ENCODE measurements at places on chromosomes 16 and 17.
A peak's percentile ranks its signal among the peaks of the same experiment; 100 is the strongest.

GRCh38 chr16:57999971-58000705 is at the start of gene ZNF319:
Gene ZNF319 (minus strand): TSS chr16:58000672. CDS start chr16:57998265, 2,407 bp downstream.
- DNase-seq: no peak

GRCh38 chr16:3094289-3095027 is 4.6 kb downstream of the ZSCAN10 start:
- no peak for DNase-seq

GRCh38 chr17:77235370-77235941 is 94.7 kb downstream of the SEC14L1 start:
- no peak for DNase-seq

- peak; percentile 94 for DNase-seq
Measured at GRCh38 chr17:57875290-57876022, 25.6 kb upstream of the MRPS23 start.

DNA sequence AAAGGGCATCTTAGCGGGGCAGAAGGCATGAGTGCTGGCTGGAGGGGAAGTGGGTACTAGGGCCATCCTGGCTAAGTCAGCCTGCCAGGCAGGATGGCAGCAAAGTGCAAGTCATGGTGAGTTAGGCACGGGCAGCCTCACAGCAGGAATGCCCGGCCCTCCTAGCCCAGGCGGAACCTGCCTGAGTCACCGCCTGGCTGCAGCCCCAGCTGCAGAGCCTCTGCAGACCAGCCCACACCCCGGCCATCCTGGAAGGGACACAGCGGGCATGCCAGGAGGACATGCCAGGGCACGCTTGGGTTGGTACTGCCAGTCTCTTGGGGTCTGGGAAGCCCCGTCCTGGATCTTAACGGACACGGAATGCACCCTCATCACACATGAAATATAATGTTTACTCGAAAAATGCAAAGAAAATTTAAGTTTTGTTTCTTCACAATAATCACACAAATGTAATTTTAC is 5.0 kb upstream of the ALDH3A1 start:
- peak; percentile 95 for DNase-seq

GRCh38 chr17:17024778-17025300 is 17.4 kb upstream of the MPRIP start:
- no peak for DNase-seq

DNA sequence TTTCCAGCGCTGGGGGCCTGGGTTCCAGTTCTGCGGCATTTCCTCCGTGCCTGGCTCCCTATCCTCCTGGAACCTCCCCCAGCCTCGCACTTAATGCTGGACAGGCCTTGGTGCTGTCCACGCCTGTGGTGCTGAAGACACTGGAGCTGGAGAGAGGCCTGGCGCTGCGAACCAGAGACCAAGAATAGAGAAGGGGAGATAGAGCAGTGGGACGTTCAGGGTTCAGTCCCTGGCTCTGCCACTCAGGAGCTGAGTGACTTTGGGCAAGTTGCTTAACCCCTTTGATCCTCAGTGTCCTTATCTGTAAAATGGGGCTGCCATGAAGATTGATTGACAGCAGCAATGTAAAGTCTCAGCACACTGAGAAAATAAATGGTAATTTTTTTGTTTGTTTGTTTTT is 11.9 kb downstream of the SBK1 start:
- DNase-seq: peak; percentile 42

DNA sequence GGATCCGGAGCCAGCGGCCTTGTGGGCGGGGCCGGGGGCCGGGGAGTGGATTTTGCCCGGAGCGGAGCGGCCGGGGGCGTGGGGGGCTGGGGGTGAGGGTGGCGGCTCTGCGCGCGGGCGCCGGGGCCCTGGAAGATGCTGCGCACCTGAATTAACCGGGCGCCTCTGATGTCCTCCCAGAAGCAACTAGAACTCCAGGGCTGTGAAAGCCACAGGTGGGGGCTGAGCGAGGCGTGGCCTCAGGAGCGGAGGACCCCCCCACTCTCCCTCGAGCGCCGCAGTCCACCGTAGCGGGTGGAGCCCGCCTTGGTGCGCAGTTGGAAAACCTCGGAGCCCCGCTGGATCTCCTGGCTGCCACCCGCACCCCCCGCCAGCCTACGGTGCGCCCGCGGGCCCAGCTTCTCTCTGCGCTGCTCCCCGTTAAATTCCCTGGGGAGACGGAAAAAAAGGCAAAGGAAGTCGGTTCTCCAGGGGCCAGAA is 549 bp downstream of the SLC26A11 start:
- no peak for DNase-seq

- peak; percentile 81 for DNase-seq
Measured at GRCh38 chr17:75876938-75877751, 1.2 kb downstream of the TRIM47 start.

GRCh38 chr17:1374431-1375177 is 25.4 kb downstream of the YWHAE start:
- DNase-seq: no peak

DNA sequence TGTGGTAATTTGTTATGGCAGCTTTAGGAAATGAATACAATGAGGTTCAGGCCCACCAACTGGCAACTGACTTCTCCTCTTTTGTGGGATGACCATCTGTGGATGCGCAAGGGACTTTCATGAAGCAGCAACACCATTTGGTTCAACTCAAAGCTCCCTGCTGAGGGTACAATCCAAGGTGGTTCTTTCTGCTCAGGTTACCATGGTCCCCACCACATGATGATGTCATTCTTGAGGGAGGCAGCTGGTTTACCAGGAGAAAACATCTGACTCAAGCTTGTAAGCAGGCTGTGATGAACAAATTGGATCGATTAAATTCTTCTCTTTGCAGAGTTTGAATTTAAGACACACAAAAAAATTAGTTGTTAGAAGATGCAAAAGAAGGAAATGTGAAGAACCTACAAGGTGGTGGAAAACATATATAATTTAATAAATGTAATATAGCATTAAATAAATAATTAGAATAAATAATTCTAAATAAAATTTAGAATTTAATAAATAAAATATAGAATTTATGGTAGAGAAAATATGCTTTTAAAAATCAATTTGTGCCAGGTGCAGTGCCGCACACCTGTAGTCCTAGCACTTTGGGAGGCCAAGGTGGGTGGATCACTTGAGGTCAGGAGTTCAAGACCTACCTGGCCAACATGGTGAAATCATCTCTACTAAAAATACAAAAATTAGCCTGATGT is 67.6 kb upstream of the ANKFN1 start:
- no peak for DNase-seq

GRCh38 chr16:35532576-35532975 is 2073.2 kb downstream of the TP53TG3F start:
- no peak for DNase-seq

DNA sequence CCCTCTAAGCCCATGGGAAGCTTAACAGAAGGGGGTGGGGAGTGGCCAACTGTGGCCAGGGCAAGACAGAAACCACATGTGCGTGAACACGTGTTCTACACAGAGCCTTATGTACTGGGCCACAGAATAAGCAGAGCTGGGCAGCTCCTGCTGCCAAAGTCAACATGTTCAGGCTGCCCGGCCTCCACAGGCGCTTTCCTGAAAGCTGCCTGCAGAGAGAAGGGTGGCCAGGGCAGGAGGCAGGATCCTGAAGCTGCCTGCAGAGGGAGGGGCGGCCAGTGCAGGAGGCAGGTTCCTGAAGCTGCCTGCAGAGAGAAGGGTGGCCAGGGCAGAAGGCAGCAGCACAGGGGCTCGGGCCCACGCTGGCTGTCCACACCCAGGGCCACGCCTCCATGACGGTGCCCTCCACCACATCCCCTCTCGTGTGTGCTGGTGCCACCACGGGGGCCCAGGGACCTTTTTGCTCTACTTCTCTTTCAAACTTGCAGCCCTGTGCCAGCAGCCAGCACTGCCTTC is 79.5 kb downstream of the ANKRD11 start:
- DNase-seq: peak; percentile 29

- DNase-seq: peak; percentile 68
Measured at GRCh38 chr16:3444032-3444388, 530 bp downstream of the NAA60 start.

DNA sequence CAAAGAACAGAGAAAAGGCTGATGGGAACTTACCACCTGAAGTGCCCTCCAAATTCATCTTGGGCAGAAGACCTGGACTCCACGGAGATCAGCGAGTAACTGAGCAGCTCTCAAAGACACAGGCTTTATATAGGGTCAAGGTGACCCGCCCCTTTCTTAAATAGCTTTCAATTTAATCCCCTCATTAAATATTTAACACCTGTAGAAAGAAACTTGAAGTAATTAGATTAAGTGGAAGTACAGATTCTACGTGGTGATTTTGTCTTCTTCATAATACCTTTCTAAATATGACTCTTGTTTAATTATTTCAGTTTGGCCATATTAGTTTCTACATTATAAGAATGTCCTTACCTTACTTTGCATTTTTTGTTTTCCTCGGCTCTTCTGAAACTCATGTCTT is at the start of gene DUXB:
DUXB (minus strand) TSS at position 101 of the 400 bp plus-strand sequence; CDS start at position 58, 43 bp downstream.
- no peak for DNase-seq

- no peak for DNase-seq
Measured at GRCh38 chr17:43540821-43541674, 5.1 kb downstream of the ETV4 start.

DNA sequence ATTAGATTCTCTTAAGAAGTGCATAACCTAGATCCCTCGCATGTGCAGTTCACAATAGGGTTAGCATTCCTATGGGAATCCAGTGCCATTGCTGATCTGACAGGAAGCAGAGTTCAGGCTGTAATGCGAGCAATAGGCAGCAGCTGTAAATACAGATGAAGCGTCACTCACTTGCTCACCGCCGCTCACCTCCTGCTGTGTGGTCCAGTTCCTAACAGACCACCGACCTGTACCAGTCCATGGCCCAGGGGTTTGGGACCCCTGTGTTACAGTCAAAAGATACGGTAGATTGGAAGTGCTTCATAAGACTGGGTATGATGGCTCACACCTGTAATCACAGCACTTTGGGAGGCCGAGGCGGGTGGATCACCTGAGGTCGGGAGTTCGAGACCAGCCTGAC is 2.8 kb downstream of the STAT5A start:
- no peak for DNase-seq

GRCh38 chr17:40347319-40348135 is 17.0 kb downstream of the GJD3 start:
- DNase-seq: no peak

DNA sequence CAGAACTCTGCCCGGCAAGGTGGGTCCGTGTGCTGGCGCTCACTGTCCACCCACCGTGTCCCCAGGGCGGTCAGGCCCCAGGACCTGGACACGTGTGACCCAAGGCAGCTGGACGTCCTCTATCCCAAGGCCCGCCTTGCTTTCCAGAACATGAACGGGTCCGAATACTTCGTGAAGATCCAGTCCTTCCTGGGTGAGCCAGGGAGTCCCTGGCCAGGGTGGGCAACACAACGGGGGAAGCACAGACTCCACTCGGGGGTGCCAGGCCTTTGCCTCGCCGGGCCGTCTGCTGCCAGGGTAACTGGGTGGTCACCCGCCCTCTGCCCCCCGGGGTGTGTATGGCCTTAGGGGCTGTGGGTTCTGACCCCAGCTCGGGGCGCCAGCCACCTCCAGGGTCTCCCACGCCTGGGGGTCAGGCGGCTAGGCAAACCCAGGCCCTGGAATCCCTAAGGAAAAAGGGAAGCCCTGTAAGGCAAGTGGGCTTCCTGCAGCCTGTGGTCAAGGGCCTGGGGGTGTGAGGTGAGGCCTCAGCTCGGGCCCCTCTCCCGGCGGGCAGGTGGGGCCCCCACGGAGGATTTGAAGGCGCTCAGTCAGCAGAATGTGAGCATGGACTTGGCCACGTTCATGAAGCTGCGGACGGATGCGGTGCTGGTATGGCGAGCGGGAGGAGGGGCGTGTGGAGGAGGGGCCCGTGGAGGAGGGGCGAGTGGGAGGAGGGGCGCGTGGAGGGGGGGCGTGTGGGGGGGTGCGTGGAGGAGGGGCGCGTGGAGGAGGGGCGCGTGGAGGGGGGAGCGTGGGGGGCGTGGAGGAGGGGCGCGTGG is 6.5 kb downstream of the MSLN start:
- no peak for DNase-seq
